GM19239 (cell line): ENCODE measurements at places on chromosomes 5 and 9.

GRCh38 chr5:153674356-153674755, 183.9 kb downstream of the GRIA1 start:
- DNase-seq: no peak

- DNase-seq: no peak
These were observed 39.2 kb downstream of the TSTD2 start for GRCh38 chr9:97593960-97594359.

DNA sequence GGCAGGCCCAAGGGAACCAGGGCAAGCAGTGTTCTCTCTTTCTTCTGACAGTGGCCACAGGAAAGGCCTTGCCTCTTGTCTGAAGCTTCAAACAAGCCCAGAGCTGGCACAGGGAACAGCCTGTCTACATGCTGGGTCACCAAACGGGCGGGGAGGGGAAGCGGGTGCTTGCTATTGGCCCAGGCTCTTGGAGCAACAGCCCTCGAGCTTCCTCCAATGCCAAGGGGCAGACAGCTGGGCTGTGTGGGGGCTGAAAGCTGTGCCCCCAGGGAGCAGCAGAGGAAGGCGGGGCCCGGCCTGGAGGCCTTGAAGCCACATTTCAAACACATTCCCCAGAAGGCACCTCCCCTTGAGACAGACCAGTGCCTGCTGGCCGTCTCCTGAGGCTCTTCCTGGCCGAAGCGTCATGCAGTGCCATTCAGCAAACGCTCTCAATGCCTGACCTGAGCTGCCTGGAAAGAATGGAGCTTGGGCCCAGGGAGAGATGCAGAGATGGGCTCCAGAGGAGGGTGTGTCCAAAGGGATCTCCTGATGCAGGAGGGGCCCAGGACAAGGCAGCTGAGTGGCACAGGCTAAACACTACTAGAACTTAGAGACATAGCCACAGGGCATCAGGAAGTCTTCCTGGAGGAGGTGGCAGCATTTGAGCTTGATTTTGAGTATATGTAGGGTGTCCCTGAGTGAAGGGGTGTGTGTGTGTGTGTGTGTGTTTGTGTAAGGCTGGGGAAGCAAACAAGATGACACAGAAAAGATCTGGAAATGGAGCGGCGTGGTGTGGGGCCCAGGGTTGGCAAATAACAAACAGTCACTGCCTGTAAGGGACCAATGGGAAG, 2.5 kb downstream of the FIBCD1 start:
- DNase-seq: no peak

GRCh38 chr5:128684961-128685360, 146.9 kb upstream of the FBN2 start:
- no peak for DNase-seq

DNA sequence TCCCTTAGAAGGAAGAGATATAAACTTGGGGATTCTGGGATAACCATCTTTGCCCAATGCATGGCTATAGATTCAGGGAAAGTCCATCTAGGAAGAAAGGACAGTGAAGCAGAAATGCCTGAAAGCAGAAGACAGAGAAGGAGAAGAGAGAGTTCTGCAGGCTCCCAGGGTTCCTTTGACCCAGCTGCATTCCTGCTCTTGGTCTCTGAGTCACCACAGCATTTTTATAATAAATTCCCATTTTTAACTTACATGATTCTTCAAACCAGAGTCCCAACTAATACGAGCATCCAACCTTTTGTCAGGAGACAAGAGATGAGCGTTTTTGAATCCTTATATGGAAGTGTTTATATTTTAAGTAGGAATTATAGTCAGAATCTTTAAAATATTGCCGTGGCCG, 12.0 kb upstream of the AOPEP start:
- DNase-seq: no peak

DNA sequence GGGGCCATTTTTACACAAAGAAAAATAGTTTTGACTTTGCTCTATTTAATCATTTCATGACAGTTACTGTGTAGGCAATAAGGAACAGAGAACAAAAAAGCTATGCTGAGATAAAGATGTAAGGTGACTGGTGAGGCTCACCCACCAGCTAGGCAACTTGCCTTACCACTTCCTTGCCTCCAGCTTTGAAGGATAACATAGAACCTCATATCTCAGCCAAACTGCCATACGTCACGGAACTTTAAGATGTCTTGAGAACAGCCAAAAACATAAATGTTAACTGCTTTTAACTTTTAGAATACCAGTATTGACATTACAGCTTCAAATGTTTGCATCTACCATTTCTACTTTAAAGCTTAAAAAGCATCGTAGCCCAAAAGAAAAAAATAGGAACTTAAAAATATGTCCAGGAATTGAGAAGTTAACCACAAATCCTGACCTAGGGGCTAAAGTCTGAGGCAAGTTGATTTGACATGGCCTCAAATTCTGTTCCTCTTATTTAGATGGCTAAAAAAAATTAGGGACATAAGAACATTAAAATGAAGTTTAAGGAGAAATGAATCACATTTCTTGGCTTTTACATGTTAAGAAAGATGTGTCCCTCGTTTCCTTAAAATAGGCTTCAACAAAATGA, 7.7 kb upstream of the GCNT4 start:
- no peak for DNase-seq

DNA sequence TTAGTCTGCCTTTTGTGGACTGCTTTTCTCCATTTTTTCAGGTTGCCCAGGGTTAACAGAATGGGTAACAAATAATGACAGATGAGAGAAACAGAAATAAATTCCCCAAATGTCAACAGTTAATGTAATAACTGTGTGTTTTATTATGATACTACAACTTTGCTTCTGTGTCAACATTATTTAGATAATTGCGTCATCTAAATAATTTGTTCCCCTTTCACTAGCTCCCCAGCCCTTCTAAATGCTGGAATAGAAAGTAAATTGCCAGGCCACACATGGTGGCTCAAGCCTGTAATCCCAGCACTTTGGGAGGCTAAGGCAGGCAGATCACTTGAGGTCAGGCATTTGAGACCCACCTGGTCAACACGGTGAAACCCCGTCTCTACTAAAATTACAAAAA, 53.5 kb downstream of the RNF38 start:
- DNase-seq: no peak

GRCh38 chr5:117332341-117332740, 757.7 kb upstream of the SEMA6A start:
- DNase-seq: no peak

DNA sequence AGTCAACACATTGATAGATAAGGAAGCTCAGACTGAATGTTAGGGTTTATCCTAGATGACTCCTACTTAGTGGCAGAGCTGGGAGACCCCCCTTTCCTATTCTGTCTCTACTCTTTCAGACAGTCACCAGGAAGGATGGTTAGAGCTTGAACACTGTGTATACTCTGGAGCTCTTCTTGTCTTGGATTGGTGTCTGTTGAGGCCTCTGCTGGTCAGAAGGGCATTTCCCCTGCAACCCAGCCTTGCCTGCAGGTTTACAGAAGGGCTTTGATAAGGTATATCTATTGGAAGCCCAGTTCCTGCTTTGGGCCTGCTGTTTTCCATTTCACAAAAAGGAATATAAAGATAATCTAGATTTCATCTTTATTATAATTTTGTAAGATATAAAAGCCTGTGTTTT, 71.8 kb downstream of the KDM4C start:
- no peak for DNase-seq

DNA sequence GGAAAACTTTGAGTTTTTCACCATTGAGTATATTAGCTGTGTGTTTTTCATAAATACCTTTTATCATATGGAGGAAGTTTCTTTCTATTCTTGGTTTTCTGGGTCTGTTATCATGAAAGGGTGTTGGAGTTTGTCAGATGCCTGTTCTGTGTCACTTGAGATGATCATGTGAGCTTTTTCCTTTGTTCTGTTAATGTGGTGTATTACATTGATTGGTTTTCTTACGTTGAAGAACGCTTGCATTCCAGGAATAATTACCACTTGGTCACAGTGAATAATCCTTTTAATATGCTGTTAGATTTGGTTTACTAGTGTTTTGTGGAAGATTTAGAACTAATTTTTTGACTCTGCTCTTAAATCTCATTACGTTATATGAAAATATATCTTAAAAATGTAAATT, 7.8 kb downstream of the PLEKHG4B start:
- no peak for DNase-seq

- no peak for DNase-seq
These were observed 94.7 kb downstream of the NLN start for GRCh38 chr5:65816729-65817128.

GRCh38 chr9:73081979-73082657, 69.5 kb upstream of the ANXA1 start:
- peak; percentile 18 for DNase-seq

DNA sequence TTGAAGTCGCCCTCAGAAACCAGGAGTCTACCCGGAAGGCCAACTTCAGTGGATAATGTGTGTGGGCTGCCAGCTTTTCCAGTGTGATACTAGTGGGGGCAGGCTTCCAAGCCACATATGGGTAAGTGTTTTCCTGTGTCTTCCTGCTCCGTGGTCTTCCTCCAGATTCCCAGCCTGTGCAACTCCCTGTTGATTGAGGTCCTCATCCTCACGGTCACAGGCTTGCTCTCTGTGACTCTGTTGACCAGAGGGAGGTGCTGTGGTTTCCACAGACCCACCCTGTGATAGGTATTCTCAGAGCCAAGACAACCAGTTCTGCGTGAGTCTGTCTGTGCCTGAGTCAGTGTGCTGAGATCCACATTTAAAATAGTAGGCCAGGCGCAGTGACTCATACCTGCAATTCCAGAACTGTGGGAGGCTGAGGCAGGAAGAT, 388.0 kb upstream of the IRX2 start:
- DNase-seq: no peak

DNA sequence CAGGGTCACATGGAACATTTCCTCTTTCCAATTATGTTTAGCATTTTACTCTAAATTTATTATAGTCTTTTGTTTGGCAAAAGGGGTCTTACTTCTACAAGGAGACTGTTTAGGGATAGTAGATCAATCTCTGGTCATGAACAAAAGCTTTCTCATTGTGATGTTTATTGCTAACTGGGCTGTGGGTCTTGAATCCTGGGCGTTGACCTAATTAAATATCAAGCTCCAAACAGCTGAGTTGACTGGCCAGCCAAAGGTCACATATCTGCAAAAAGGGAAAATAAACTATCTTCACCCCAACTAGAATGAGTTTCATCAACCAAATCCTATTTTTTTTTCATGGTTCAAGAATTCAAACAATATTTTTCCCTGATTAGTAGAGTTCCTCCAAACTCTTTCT, 245.4 kb upstream of the TUT7 start:
- DNase-seq: no peak

- no peak for DNase-seq
These were observed 197.0 kb downstream of the SEC61B start for GRCh38 chr9:99419070-99419469.

DNA sequence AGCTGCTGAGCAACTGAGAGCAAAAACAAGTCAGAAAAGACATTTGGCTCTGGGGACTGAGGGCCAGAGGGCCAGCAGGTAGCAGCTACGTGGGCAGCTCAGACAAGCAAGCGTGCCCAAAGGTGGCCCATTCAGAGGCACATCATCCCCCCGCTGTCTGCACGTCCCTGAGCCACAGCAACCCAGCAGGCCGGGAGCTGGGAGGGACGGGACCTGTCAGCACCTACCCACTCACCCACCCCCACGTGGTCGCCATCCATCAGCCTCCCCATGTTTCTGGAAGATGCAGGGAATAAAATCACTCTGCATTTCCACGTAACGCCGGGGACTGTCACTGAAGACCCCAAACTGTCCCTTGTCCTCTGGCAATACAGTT, 167.8 kb downstream of the COL23A1 start:
- no peak for DNase-seq

DNA sequence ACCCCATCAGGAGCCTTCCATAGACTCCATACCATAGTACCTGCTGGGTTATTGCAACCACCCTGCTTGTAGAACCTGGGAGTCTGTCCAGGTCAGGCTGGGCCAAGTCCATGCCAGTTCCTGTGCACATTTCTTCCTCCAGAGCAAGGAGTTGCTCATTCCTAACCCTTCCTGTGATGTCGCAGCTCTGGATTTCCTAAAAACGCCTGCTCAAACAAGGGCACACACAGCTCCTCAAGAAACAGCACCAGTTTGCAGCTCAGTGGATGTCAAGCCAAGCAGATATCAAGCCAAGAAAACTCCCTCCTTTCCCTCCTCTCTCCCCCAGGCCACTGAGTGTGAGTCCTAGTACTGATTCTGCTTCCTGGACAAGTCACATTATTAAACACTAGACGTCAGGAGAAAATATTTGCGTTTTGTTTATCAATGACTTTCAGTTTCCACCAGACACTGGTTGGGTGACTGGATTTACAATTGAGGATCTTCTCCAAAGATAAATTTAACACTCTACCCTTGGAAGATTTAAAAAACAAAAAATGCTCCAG, 59.6 kb downstream of the SLC1A1 start:
- no peak for DNase-seq

DNA sequence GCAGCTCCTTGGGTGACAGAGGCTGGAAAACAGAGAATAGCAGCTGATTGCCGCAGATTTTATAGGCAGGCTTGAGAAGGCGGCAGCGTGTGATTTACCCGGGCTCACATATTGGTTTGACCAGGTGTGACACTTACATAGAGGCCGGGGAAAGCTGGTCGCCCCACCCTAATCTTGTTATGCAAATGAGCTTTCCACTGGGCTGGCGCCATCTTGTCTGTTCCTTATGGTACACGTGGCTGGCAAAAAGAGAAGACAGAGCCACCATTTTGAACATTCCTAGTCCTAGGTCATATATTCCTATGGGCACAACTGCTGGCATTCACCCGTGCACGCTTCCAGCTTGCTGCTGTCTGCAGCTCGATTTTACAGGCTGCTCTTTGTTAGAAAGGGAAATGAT, 11.3 kb upstream of the SPZ1 start:
- no peak for DNase-seq

GRCh38 chr9:112132356-112132755, 42.7 kb downstream of the SUSD1 start:
- DNase-seq: no peak

- no peak for DNase-seq
These were observed 7.3 kb downstream of the ASTN2 start for GRCh38 chr9:117407436-117408022.

DNA sequence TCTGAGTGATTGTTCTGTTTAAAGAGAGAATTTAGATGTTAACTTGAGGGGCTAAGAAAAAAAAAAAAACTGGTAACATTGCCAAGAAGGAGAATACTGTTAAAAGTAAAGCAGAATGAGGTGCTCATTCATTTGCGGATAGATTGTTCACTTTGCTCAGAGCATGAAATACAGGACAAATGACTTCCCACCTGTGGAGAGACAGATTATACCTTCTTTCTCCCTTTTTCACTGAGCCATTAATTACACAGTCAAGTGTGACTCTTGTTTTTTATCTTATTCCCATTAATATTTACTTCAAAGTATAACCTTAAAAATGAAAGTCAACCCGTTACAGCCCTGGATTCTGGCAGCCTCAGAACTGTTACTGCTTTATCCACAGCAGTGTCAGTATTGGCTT, 264.5 kb downstream of the TAF11L14 start:
- DNase-seq: no peak

- DNase-seq: no peak
These were observed 12.0 kb upstream of the NEUROG1 start for GRCh38 chr5:135547590-135548254.

- DNase-seq: no peak
These were observed 1543.4 kb downstream of the EFNA5 start for GRCh38 chr5:106127341-106127781.

DNA sequence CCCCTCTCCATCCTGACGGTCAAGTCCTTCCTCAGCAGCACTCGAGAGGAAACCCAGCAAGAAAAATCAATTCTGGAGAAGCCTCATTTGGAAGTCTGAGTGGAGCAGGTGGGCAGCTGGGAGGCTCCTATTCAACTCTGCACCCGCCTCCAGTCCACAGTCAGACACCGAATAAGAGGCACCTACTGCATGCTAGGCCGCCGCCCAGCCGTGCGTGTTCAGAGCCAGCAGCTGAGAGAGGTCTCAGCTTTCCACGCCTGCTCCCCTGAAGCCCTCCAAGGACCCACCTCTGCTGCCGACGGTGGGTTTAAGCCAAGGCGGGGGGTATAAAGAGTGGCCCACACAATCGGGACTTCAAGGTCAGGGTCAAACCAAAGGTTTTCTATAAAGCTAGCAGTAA, 41.9 kb downstream of the VAV2 start:
- no peak for DNase-seq
